ENCODE measurements at places on chromosomes 12 and 14.

DNA sequence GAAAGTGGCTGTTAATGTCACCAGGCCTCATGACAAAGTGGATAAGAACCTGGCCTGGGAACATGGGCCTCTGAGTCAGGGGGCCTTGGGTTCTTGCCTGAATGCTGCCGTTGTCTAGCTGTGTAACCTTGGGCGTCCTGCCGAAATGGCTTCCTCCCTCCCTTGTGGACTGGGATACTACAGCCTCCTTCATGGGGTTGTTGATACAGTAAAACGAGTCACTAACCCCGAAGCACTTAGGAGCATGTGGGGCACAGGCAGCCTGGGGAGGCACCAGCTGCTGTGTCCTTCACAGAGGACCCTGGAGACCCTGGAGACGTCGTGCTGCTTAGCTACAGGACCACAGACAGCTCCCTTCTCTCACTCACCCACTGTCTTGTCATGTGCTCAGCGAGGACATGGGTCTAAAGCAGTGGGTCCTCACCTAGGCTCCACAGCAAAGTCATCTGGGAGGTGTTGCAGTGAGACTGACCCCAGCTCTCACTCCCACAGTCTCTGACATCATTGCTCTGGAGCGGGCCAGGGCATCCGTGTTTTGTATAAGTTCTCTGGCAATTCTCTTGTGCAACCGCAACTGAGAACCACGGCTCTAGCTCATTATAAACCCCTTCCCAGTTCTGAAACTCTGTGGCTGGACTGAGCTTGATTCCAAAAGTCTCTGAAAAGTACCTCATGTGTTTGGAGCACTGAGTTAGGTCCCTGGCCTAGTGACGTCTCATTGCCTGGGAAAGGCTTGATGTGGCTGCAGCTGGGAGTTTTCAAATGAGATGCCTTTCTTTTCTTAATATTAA, 42.1 kb downstream of the SERPINA3 start:
- DNase-seq: no peak

DNA sequence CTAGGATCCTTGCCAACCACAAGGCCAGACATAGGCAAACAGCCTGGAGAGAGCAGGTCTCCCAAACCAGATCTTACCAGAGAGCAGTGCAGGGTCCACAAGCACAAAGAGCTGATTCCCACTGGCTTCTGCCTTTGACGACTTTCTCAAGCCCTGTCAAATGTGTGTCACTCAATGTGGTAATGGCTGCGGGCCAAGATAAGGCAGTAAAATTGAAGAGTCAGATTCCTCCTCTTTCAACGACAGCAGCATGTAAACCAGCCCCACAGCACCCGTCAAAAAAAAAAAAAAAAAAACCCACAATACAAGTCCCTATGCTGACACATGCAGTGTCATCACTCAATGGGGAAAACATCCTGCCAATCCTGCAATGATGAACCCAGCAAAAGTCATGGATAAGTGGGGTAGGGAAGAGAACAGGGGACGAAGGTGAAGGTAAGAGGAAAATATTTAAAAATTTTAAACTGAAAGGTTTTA, at the start of gene STON2:
Gene STON2 (minus strand): TSS at position 123 of the 477 bp plus-strand sequence. CDS start 1,942 bp downstream, outside the sequence.
- DNase-seq: no peak

DNA sequence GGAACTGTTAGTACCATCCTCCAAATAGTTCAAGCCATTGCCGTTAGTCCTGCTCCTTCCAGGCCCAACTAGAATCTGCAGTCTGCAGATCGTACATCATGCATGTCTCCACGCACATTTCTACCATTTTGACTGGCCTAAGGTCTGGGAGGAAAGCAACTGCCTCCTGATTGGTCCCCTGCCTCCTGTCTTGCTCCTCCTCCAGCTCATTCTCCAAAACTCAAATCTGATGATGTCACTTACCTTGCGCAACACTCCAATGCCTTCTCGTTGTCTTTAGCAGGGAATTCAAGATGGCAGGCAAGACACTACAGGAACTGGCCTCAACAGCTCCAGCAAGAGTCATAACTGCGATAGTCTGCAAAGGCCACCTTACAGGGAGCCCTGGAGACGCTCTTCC, 9.7 kb upstream of the HCAR1 start:
- DNase-seq: no peak

- DNase-seq: no peak
Observed at GRCh38 chr12:122348505-122348904, 74.0 kb downstream of the CLIP1 start.

- DNase-seq: no peak
Observed at GRCh38 chr14:50348933-50349332, 36.8 kb downstream of the DMAC2L start.

DNA sequence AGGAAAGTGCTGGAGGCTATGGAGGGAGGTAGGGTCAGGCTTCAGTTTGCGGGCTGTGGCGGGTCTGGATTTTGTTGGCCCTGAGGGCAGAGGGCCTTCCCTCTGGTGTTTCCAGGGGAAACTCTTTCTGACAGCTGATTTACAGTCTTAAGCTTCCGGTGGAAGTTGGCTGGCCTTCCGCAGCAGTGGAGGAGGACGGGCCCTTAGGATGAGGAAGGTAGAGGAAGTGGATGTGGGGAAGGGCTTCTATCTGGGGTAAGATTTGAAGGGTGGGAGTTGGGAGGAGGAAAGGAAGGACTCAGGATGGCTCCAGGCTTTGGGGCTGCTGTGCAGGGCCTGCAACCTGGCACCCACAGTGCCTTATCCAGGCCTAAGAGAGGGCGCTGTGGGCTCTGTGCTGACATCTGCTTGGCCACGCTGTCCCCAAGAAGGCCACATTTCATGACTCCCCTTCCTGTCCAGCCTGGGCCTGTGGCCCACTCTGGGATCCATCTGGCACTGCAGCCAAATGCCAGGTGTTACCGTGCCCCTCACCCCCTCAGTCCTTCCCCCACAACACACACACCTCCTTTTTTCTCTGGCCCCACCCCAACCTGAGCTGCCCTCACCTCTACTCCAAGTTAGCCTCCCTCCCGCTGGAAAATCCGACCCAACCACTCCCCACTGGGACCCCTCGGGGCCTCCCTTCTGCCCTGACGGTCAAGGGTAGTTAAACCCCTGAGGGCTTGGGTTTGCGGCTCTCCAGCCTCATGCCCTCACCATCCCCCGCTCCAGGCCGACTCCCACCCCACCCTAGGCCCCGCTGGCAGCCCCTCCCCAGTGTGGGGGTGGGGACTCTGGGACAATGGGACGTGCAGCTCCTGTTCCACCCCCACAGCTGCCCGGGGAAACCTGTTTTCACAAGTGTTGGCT, 7.7 kb upstream of the PPP1R13B start:
- no peak for DNase-seq

DNA sequence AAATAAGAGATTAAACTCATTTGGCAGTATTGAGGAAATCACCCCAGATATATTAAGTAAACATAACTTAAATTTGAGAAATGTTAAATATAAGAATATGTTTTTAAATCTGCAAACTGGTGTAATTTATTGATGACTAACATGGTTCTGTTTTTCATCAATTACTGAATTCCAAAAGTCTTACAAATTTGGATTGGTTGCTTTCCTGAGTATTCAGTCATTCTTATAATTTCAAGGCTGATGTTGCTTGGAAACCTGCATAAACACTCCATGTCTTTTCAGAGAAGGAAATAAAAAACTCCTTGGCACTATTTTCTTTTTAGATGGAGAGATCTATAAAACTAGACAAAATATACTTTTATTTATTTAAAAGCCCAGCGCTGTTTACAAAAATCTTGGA, 71.7 kb downstream of the NOVA1 start:
- no peak for DNase-seq

- no peak for DNase-seq
Observed at GRCh38 chr14:26191123-26191522, 406.7 kb downstream of the NOVA1 start.

DNA sequence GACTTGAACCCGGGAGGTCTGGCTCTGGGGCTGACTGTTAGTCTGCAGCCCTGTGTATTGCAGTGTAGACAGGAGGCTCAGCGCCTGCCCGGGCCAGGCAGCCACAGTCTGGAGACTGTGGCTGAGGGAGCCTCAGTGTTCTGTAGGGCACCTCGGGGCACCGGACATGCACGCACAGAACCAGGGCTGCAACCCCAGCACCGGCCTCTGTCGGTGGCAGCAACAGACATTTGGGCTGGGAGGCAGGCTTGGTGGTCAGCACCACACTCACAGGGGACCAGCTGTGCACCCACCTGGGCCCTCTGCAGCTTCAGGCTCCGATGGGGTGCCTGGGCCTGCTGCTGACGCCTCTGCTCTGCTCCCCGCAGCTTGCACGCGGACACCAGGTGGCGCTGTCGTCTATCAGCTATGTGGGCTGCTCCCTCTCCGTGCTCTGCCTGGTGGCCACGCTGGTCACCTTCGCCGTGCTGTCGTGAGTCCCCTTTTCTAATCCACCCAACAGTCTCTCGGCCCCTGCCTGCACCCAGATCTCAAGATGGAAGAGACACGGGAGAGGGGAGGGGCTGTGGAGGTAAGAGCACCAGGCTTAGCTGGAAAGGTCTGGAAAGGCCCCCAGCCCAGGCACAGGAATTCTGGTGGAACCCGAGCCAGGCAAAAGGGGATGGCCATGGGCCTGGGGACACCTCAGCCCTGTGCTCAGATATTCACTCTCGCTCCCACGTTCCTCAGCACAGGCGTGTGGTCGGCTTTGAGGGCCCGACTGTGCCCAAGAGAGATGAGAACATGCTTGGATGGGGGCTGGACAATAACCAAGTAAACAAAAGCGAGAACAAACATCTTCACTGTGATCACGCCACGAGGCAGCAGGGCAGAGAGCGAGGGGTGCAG, 151.0 kb downstream of the ADGRD1 start:
- peak; percentile 11 for DNase-seq

DNA sequence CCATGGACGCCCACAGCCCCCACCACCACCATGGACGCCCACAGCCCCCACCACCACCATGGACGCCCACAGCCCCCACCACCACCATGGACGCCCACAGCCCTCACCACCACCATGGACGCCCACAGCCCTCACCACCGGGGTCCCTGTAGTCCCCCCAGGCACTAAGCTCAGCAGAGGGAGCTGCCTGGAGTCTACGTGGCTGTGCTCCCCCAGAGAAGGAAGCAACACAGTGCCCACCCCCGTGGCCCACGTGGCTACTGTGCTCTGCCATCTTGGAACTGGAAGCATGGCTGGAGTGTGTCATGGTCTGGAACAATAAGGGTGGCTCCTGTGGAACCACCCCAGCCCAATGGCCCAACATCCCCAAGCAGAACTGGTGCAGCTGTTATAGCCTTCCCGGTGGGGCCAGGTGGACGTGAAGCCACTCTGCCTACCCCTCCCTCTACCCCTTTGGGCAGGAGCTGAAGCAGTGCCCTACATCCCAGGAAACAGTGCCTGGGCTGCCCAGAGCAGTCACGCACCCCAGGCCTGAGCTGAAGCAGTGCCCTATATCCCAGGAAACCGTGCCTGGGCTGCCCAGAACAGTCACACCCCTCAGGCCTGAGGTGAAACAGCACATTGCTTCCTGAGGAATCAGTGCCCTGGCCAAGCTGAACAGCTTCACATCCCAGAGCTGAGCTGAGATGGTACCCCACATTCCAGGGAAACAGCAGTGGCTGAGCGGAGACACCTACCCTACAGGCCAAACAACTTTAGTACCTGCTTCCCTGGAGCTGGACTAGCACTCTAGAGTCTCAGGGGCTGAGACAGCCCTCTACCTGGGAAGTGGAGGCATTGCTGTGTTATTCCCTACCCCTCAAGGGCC, 9.0 kb upstream of the SFSWAP start:
- DNase-seq: no peak

DNA sequence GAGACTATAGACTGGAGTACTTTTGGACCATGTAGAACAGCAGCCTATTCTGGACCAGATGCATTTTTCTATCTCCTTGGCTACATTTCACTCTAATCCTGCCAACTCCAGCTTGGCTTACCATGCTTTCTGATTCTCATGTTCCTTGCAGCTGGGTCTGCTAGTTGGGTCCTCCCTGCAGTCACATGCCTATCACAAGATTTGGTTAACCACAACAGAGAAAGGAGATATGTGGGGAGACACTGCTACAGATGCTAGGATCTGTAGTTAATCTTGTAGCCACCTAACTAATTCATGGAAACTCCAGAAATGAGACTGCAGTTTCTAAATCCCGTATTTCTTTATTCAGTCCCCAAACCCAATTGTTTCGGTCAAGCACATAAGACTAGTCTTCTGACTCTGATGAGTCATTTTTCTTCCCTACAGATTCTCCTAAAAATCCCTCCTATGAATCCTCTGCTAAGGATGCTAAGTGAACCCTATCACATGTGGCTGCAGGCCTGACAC, 410.6 kb downstream of the DAD1 start:
- no peak for DNase-seq

GRCh38 chr12:66127650-66128049, 2.9 kb downstream of the LLPH start:
- DNase-seq: no peak

DNA sequence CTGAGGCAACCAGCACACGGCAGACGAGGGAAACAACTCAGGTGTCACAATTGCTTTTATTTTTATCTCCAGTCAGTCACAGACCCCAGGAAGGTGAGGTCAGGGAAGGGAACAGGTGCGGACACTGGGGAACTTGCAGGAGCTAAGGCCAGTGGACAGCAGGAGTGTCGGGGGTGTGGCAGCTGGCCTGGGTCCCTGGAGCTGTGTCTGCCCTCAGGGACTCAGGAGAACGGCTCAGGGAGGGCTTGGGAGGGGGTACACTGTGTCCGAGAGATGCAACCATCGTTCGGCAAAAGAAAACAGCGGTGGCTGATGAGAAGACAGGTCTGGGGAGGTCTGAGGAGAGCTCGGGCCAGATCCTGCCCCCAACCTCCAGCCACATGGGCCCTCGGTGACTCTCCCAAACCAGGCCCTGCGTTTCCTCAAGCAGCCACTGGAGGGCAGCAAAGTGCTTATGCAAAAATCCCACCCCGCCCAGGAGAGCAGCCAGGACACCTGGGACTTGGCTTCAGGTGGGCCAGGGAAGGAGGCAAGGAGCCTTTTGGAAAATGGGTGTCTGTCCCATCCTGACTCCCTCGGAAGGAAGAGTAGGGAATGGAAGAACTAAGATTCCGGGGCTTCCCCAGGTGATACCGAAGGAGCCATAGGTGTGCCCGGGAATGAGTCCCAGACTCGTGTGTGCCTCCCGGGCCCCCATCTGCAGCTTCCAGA, 24.1 kb upstream of the BCDIN3D start:
- no peak for DNase-seq

GRCh38 chr12:1661553-1662335, 29.1 kb upstream of the ADIPOR2 start:
- DNase-seq: no peak

DNA sequence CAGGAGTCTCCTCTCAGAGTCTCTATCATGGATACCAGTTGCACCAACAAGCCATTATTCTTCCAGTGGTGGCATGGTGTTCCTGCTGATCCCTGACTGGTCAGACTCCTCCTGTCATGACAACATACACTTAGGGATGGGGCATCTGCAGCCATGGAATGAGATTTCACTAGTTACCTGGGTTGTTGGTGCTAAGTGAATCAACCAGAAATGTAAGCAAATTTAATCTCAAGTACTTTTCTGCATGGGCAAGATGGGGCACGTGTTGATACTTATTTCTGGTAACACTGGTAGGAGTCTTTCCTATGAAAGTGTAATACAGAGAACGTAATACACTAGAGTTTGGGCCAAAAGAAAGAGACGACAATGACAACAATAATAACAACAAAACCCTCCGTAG, 211.5 kb upstream of the FOXN3 start:
- no peak for DNase-seq

- DNase-seq: no peak
Observed at GRCh38 chr12:94092516-94093241, 55.7 kb upstream of the PLXNC1 start.
